ENCODE measurements at places on chromosomes 6 and 20. TPM values are rescaled to one million over a fixed set of nuclear protein-coding genes. Genes with fewer than 3 reads are reported as not detected.
A peak's percentile ranks its signal among the peaks of the same experiment; 100 is the strongest.

GRCh38 chr6:25327432-25327831 lies 48.3 kb downstream of the CARMIL1 start:
- H3K27ac ChIP-seq: no peak overlapping the region
- H3K27me3 ChIP-seq: no peaks in the 10 kb centered on the region
- H3K4me1 ChIP-seq: peaks cover 8% of the 10 kb centered on the region

GRCh38 chr6:148720406-148720805 lies 26.4 kb upstream of the UST start:
- no peak for DNase-seq
- no peaks in the 10 kb centered on the region for H3K36me3 ChIP-seq
- no peaks in the 10 kb centered on the region for H3K27me3 ChIP-seq
- H3K27ac ChIP-seq: no peak overlapping the region

DNA sequence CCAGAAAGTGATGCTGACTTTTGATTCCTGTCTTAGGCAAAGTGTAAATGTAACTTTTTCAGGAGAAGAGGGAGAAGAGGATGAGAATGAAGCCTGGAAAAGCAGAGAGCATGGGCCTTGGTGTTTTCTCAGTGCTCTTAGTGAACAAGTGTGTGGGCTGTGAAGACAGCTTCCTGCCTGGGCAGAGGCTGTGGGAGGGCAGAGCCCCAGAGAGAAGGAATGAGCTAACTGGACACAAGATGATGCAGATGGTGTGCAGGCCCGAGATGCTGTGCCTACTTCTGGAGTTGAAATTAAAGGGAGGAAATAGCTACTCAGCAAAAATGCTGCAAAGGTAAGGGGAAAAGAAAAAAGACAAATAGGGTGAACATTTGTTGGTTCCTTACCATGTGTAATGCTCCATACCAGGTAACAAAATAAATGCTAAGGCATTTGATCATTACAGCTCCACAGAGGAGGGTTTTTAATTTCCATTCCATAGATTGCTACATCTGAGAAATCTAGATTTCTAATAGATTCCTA lies 87.0 kb upstream of the CEP162 start:
- no peak for DNase-seq
- no peak overlapping the region for H3K4me3 ChIP-seq
- H3K27me3 ChIP-seq: no peaks in the 10 kb centered on the region
- H3K4me1 ChIP-seq: no peaks in the 10 kb centered on the region
- H3K27ac ChIP-seq: no peak overlapping the region

DNA sequence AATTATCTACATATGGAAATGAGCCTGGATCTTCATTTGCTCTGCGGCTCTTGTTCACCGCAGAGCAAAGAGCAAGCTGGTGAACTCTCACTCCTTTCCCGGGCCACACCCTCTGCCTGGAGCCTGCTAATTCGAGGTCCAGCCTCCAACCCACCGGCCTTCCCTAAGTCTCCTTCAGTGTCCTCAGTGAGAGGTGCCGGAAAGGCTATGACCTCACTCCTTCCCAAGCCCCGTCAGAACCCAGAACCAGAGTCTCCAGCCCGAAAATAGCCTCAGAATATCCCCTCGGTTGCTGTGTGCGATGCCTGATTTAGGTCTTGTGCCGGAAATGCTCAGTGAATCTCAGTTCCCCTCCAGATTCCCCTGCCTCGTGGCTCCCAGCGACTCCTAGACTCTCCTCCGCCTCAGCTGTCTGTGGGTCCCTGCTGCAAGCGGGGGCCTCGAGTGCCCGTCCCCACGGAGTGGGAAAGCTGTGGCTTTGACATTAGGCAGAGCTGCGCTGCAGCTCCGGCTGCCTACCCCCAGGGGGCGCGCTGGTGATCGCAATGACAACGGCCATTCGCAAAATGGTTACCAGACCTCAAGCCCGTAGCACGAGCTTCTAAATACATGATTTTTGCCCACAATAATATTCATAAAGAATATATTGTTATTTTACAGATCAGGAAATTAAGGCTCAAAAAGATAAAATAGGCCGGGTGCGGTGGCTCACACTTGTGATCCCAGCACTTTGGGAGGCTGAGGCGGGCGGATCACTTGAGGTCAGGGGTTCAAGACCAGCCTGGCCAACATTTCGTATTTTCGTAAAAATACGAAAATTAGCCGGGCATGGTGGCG lies 4.1 kb upstream of the BNIP5 start:
- peak overlapping the region; percentile 36 for H3K27ac ChIP-seq
- no peaks in the 10 kb centered on the region for H3K27me3 ChIP-seq
- DNase-seq: peak; percentile 72
- H3K36me3 ChIP-seq: no peaks in the 10 kb centered on the region

DNA sequence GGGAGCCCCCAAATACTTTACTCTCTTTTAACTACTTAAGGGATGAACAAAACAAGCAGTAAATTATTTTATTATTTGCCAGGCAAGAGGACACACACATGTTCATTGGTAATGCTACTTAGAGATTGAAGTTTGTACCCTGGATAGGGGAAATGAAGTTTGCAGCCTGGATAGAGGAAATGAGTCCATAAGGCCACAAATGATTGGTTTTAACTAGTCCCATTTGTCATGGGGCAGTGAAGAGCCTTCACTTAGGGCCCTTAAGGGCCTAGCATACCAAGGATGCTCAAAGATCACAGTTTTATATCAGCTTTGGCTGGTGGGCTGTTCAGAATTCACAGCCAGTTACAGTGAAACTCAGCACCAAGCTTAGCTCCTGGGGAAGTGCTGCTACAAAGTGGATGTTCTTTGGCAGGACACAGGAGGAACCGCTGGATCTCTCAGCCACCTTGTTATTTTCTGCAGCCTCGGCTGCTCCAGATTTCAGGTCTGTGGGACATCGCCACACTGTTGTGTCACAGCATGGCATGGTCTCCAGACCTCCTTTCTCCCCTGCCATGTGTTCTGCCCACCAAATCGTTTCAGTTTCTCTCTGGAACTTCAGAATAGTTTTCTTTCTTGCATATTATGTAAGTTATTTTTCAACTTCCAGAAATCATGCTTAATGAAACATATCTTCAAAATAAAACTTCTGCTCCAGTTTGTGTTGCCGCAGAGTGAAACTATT lies 41.8 kb downstream of the NCOA7 start:
- no peaks in the 10 kb centered on the region for H3K4me1 ChIP-seq
- no peaks in the 10 kb centered on the region for H3K36me3 ChIP-seq
- H3K27ac ChIP-seq: no peak overlapping the region
- H3K27me3 ChIP-seq: no peaks in the 10 kb centered on the region

DNA sequence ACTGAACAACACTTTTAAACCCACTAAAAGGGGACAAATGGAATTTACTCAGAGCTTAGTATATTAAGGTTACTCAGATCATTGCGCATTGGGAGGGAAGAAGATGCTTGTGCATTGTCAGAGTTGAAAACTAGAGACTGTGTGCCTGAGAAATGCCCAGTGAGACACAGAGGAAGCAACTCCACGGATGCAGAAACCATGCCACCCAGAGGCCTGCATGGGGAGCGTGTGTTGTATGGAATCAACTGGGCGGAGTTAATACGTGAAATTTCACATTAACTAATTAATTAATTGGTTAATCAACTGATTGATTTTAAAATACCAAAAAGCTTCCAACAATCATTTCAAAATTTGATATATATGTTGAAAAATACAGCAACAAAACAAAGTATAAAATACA lies 391.6 kb downstream of the PLCB1 start:
- no peak overlapping the region for H3K4me3 ChIP-seq
- no peak overlapping the region for H3K27ac ChIP-seq
- no peaks in the 10 kb centered on the region for H3K27me3 ChIP-seq
- DNase-seq: no peak
- H3K4me1 ChIP-seq: peaks cover 4% of the 10 kb centered on the region
- H3K36me3 ChIP-seq: no peaks in the 10 kb centered on the region

GRCh38 chr6:141562186-141562811 lies 570.4 kb upstream of the GJE1 start:
- no peaks in the 10 kb centered on the region for H3K27me3 ChIP-seq
- no peaks in the 10 kb centered on the region for H3K4me1 ChIP-seq
- H3K36me3 ChIP-seq: no peaks in the 10 kb centered on the region
- H3K27ac ChIP-seq: peak overlapping the region; percentile 60

DNA sequence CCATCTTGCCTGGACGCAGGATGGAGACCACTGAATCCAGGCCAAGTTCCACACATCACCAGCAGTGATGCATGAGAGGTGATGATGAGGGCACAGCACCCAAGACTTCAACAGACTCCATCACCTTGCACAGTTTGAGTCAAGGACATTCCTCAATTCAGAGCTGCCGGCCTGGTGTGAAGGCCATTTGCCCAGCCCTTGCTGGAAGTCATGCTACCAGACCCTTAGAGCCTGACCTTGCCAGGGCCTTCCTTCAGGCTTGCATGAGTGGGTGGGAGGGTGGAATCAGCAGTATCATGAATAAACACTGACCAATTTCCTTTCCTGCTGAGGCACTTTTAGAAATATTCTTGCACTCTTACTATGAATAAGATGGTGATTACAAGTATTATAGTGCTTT lies 130.2 kb upstream of the SSTR4 start:
- H3K27ac ChIP-seq: no peak overlapping the region
- H3K4me3 ChIP-seq: no peak overlapping the region
- H3K36me3 ChIP-seq: no peaks in the 10 kb centered on the region
- H3K27me3 ChIP-seq: no peaks in the 10 kb centered on the region
- DNase-seq: no peak

Gene C20orf144
- 0.13 TPM for total RNA-seq

Gene SASH1
- 154 TPM for total RNA-seq

Gene GLP1R
- 0.21 TPM for total RNA-seq
